ENCODE measurements at places on chromosomes 13 and 19. TPM values are rescaled to one million over a fixed set of nuclear protein-coding genes. Genes with fewer than 3 reads are reported as not detected.
A peak's percentile ranks its signal among the peaks of the same experiment; 100 is the strongest.

DNA sequence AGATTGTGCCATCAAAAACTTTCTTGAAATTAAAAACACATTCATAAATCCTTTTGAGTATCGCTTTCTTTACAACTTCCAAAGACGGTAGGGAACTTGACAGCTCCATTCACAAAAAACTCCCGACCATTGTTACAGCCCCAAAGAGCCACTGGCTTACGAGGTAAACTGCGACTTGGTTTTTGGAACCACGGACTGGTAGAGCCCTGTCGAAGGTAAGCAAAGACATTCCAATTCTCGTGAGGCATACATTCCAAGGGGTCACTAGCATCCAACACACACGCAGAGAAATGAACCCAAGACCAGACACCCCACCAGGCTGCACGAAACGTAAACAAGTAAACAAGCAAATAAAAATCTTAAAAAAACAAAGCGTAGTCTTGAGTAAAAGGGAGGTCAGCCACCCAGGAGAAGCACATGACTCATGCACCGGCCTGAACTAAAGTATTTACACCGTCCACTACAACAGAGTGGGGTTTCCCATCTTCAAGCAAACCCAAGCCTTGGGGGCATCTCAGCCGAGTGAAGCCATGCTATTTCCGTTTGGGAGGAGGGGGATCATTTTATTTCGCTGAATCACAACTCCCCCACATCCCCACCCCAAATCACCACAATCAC is 1.4 kb downstream of the BRD4 start:
- peak; percentile 50 for DNase-seq

GRCh38 chr19:46392252-46392801 is 21.0 kb downstream of the CCDC8 start:
- DNase-seq = peak; percentile 20

Gene SIGLEC12
- total RNA-seq = not detected

DNA sequence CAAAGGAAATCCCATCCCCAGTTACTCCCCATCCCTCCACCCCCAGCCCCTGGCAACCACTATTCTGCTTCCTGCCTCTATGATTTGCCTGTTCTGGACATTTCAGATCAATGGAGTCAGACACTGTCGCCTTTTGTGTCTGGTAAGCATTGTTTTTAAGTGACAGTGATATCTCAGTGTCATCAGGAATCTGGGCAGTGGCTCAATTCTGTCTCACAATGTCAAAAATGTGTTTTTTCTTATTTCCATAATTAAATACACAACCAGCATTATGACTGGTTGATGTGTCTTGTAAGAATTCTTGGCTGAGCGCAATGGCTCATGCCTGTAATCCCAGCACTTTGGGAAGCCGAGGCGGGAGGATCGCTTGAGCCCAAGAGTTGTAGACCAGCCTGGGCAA is 20.2 kb upstream of the PGLS start:
- no peak for DNase-seq

Gene NCAN
- total RNA-seq = not detected

DNA sequence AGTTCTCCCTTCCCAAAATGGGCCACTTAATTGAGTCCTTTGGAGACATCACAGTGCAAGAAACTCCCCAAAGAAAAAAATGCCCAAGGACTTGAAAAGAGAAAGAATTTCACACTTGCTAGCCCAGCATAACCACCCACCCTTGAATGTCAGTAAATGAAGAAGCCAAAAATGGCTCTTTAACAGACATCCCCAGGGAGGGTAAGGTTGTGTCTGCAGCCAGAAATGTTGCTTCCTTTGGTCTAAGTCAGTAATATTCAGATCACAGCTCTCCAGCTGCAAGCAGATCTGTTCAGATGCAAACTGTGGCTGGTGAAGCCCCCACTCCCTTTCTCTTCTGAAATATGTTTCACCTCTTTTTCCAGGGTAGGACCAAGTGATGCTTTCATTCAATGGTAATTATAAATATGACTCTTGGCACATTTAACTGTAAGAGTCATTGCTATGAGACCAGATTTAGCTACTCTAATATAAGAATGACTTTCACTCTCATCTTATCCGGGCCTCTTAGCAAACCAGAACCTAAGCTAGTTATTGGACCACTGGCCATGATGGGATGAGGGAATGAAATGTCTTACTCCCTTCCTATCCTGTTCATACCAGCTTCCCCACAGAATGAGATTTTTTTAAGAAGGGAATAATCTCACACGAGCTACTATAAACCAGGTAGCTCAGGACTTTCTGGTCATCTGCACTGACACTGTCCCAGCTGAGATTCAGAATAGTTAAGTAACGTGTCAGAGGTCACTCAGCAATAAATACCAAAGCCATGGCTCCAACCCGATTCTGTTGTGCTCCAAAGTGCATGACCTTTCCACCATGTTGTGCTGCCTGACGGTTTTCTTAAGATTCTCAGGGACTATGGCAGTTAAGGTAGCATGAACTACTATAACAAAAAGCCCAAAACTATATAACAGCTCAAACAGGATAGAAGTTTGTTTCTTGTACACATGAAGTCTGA is 234.1 kb downstream of the FOXO1 start:
- no peak for DNase-seq

Gene LAIR1
- not detected for total RNA-seq

Gene OR10H1
- not detected for total RNA-seq

Gene RXFP2
- not detected for total RNA-seq

GRCh38 chr19:10501971-10502523 is 1.1 kb downstream of the KEAP1 start:
- peak; percentile 68 for DNase-seq

- no peak for DNase-seq
Measured at GRCh38 chr13:34065928-34066327, 248.0 kb downstream of the RFC3 start.

DNA sequence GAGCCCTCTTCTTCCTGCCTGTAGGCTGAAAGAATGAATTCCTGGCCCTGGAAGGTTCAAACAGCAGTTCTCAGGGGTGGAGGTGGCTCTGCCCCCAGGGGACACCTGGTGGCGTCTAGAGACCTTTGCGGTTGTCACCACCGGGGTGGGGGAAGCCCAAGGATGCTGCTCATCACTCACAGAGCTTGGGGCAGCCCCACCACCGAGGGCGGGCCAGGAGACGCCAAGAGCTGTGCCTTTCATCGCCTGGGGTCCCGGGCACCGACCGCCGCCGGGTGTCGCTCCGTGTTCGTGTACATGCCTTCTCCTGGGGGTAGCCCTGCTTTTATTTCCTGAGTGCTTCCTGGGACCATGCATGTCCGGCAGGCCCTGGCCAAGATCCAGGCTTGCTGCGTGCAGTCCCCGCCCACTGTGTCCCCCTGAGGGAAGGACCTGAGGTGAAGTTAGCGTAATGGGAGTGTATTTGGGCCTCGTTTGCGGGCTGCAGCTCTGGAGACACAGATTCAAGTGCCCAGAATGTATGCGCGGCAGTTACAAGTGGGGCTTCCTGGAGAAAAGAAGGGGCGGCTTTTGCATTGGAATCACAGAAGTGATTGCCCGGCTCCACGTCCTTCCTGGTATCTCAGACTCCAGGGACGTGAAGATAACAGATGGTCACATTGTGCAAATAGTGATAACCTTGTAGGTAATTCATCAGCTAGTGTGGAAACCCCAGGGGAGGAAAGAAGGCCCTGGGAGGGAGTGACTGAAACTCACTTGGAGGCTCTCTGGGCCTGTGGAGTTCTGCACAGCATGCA is 7.8 kb downstream of the DOT1L start:
- DNase-seq = no peak

Gene SIGLEC6
- not detected for total RNA-seq

Gene JAK3
- total RNA-seq = 0.03 TPM

GRCh38 chr19:1360818-1361461 is 22.8 kb upstream of the NDUFS7 start:
- peak; percentile 84 for DNase-seq

DNA sequence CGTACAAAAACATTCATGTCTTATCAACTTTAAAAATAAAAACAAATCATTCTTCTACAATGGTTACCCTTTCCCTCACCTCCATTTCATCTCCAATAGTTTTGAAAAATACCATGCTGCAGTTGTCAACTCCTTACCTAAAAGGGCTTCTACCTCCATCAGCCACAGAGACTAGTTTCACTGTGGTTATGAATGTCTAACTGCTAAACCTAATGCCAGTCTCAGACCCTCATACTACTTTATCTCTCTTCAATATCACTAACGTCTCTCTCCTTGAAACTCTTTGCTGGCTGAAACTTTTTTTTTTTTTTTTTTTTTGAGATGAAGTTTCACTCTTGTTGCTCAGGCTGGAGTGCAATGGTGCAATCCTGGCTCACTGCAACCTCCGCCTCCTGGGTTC is 27.1 kb downstream of the LNX2 start:
- no peak for DNase-seq

DNA sequence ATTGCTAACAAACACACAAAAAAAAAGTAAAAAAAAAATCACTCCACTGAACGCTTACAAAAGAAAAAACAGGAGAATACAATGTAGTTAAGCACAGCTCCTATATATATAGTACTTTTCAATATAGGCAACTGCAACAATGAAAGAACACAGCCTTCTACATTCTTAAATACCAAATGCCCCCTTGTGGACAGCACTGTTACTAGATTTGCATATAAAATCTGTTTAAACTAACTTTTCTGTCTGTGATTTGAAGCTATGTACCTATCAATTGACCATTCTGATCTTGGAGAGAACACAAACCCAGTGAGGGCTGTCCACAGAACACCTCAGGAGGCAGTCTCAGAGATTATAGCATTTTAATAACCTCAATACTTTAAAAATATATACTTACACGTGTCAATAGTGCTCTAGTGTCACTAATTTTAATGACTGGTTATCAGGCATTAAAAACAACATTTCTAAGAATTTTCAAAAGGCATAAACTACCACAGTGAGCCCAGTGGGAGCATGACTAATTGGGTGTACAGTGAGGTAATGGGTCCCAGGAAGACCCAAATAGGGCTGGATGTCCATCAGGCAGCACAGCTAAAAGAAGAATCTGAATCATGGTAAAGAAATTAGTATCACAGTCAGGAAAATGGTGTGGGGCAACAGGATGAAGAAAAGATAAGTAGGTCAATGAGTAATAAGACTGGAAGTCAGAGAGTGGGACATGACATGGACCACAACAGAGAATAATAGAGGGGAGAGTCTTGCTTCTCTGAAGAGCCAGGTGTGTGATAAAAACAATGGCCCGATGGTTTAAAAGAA is 22.2 kb downstream of the CCDC169 start:
- peak; percentile 81 for DNase-seq

DNA sequence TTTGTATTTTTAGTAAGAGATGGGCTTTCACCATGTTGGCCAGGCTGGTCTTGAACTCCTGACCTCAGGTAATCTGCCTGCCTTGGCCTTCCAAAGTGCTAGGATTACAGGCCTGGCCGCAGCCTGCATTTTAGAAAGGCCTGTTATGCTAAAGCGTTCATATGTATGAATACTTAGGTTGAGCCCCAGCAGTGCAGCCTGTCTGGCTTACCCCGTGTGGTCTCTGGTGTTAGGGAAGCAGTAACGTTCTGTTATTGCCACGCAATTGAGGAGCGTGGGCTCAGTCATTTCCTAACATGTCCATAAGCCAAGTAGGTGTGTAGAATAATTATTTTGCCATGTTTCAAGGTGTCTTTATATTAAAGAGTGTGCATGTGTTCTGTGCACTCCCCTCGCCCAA is 14.3 kb downstream of the HNRNPM start:
- no peak for DNase-seq

DNA sequence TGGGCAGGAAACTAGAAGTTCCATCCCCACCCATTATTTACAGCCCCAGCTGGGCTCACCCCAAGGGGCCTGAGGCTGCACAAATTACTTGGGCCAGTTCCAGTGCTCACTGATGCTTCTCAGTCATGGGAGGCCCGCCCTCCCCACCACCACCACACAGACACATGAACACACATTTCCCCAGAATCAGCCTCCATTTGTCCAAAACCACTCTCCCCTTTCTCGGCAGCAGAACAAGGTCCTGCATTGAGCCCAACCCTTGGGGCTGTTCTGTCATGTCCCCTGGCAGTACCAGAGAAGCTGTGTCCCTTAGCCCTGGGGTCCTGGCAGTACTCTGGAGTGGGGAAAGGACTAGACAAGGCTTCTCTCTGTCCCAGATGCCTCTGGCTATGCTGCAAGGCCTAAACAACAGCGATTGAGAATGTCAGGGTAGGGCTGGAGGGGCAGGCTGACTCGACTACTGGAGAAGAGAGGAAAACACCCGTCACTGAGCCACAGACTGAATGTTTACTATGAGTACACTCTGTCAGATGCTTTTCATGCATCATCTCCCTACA is 21.8 kb downstream of the SAMD4B start:
- DNase-seq = no peak

Gene TNFAIP8L1
- total RNA-seq = 8.5 TPM

DNA sequence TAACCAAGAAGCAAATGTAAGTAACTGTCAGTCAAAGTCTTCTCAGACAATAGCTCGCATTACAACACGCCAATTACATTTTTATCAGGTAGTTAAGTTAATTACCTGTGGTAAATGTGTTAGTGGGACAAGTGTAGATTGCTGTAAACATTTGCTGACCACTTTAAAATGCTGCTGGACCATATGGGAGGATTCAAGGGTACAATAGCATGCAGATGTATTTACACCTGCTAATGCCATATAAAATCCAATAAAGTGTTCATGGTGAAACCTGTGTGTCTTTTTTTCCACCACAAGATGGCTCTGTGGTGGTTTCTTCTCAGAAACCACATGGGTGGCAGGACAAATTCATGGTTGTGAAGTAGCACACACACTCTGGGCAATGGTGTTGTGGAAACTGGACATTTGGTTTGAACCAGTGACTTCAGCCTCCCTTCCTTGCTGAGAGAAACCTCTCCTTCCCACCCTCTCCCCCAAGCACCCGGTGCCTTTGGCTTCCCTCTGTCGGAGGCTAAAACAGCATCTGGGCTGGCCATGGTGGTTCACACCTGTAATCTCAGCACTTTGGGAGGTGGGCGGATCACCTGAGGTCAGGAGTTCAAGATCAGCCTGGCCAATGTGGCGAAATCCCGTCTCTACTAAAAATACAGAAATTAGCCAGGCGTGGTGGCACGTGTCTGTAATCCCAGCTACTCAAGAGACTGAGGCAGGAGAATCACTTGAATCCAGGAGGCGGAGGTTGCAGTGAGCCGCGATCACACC is 18.1 kb upstream of the GTF3A start:
- peak; percentile 61 for DNase-seq

GRCh38 chr13:110536006-110536693 is 25.4 kb downstream of the RAB20 start:
- DNase-seq = no peak

Gene CEACAM5
- total RNA-seq = not detected

Gene SELENOV
- total RNA-seq = 0.32 TPM

DNA sequence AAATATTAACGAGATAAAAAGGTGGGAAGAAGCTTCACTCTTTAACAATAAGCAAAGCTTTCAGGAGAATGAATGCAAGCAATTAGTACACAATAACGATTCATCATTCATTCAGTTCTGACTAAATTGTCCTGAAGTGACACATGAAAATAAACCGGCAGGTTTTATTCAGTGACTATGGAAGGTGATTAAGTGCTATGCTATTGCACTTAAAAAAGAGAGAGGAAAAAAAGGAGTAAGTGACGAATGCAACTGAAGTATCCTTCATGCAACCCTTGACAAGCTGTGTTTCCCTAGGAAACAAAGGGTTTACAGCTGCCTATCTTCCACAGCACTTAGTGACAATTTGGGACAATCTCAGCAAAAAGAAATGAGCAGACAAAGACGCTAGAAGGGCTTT is 1.4 kb downstream of the LIG4 start:
- no peak for DNase-seq

Gene BEST2
- 0.04 TPM for total RNA-seq

Gene KANK2
- total RNA-seq = 98.4 TPM

Gene SLC10A2
- total RNA-seq = not detected

Data from SJCRH30 (cell line).